ENCODE measurements at places on chromosomes 16 and 17. TPM values are rescaled to one million over a fixed set of nuclear protein-coding genes. Genes with fewer than 3 reads are reported as not detected.

PABPN1L gene
- not detected for total RNA-seq

ECI1 gene
- total RNA-seq: 66.3 TPM

CLEC18B gene
- total RNA-seq: not detected

RRAD gene
- 7.6 TPM for total RNA-seq

HOXB7 gene
- total RNA-seq: 11.9 TPM

ACSF3 gene
- total RNA-seq: 33.6 TPM

ABCC12 gene
- not detected for total RNA-seq

NTN3 gene
- 0.15 TPM for total RNA-seq

CA7 gene
- total RNA-seq: not detected

MFSD6L gene
- not detected for total RNA-seq

PTX4 gene
- total RNA-seq: 0.15 TPM

GDPD1 gene
- 0.45 TPM for total RNA-seq

FLYWCH2 gene
- total RNA-seq: 91.0 TPM

C1QTNF8 gene
- not detected for total RNA-seq

P2RX1 gene
- total RNA-seq: under 0.01 TPM

SMIM5 gene
- total RNA-seq: not detected

LONP2 gene
- total RNA-seq: 23.5 TPM

TMEM220 gene
- total RNA-seq: 2.9 TPM

NR1D1 gene
- 1.3 TPM for total RNA-seq

ADGRG3 gene
- not detected for total RNA-seq

C17orf107 gene
- 2.5 TPM for total RNA-seq

KRTAP1-5 gene
- 0.59 TPM for total RNA-seq

EME1 gene
- 15.6 TPM for total RNA-seq

FBXW10B gene
- 0.59 TPM for total RNA-seq

KRT20 gene
- total RNA-seq: not detected

LRRC37A gene
- total RNA-seq: 0.67 TPM

SLC47A2 gene
- not detected for total RNA-seq

KRTAP4-5 gene
- total RNA-seq: not detected

CCT6B gene
- total RNA-seq: 0.15 TPM

DDX42 gene
- total RNA-seq: 27.9 TPM

TNP2 gene
- total RNA-seq: not detected

C17orf50 gene
- not detected for total RNA-seq

PLEKHH3 gene
- 24.0 TPM for total RNA-seq

TPSD1 gene
- total RNA-seq: not detected

GRB7 gene
- total RNA-seq: 0.84 TPM

CEP112 gene
- total RNA-seq: 3.5 TPM

ANKFN1 gene
- total RNA-seq: not detected

SPHK1 gene
- 13.1 TPM for total RNA-seq

PITPNM3 gene
- total RNA-seq: 0.67 TPM

NAE1 gene
- total RNA-seq: 57.8 TPM

CDH1 gene
- 0.15 TPM for total RNA-seq

IGFBP4 gene
- total RNA-seq: 119 TPM

HOXB5 gene
- 12.3 TPM for total RNA-seq

RCVRN gene
- not detected for total RNA-seq

AOC2 gene
- 0.34 TPM for total RNA-seq

LYZL6 gene
- total RNA-seq: not detected

MSI2 gene
- total RNA-seq: 6.4 TPM

PRDM7 gene
- not detected for total RNA-seq

LGALS9 gene
- total RNA-seq: 0.67 TPM

KRT31 gene
- total RNA-seq: not detected

CLCN7 gene
- total RNA-seq: 35.7 TPM

SMIM36 gene
- total RNA-seq: not detected
